Central memory CD8-positive, alpha-beta T cell (primary cell): ENCODE measurements at places on chromosomes 4 and X.
A peak's percentile ranks its signal among the peaks of the same experiment; 100 is the strongest.

DNA sequence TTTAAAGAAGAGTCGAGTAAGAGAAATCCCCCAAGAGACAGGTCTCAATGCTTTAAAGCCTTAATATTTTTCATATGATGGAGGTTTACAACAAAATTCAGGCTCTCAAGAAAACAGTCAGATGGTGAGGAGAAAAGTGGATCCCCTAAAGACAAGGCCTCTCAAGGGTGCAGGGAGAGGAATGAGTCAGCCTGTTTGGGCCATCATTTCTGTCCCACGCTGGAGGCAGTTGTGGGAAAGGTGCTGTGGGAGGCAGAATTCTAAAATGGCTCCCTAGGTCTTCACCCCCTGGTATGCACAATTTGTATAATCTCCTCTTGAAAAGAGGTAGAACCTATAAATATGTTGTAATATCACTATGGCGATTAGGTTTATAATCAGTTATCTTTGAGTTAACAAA lies 4.6 kb upstream of the TIFA start:
- H3K36me3 ChIP-seq, result peaks cover 11% of the 10 kb centered on the region
- peak overlapping the region; percentile 56 for H3K27ac ChIP-seq
- DNase-seq, result no peak
- peaks cover 37% of the 10 kb centered on the region for H3K4me1 ChIP-seq

GRCh38 chr4:54082168-54082567 lies 17.8 kb upstream of the CHIC2 start:
- peaks cover 20% of the 10 kb centered on the region for H3K27me3 ChIP-seq
- H3K27ac ChIP-seq, result no peak overlapping the region
- H3K4me1 ChIP-seq, result no peaks in the 10 kb centered on the region
- no peak overlapping the region for H3K4me3 ChIP-seq

DNA sequence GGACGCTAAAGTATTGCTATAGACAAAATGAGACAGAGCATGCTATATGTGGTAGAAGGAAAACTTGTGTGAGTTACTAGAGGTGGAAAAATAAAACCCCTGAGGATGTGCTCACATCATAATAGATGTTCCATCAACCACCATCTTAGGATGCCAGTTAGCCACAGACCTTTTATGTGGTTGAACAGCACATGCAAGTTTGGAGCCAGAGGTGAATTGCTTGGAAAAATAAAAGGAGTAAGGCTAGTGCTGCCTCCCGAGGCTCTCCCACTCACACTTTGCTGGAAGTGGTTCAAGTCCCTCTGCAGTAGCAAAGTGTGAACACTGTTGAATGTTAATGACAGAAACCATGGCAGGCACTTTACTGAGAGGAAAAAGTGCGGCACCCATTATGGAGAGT lies 39.4 kb upstream of the PPARGC1A start:
- H3K27ac ChIP-seq, result no peak overlapping the region
- H3K27me3 ChIP-seq, result no peaks in the 10 kb centered on the region
- no peaks in the 10 kb centered on the region for H3K4me1 ChIP-seq
- no peak for DNase-seq
- no peak overlapping the region for H3K4me3 ChIP-seq
- H3K36me3 ChIP-seq, result no peaks in the 10 kb centered on the region

GRCh38 chr4:124958847-124959246 lies 246.3 kb upstream of the ANKRD50 start:
- no peaks in the 10 kb centered on the region for H3K4me1 ChIP-seq
- no peak overlapping the region for H3K27ac ChIP-seq
- H3K4me3 ChIP-seq, result no peak overlapping the region
- H3K36me3 ChIP-seq, result no peaks in the 10 kb centered on the region
- DNase-seq, result no peak
- no peaks in the 10 kb centered on the region for H3K27me3 ChIP-seq

DNA sequence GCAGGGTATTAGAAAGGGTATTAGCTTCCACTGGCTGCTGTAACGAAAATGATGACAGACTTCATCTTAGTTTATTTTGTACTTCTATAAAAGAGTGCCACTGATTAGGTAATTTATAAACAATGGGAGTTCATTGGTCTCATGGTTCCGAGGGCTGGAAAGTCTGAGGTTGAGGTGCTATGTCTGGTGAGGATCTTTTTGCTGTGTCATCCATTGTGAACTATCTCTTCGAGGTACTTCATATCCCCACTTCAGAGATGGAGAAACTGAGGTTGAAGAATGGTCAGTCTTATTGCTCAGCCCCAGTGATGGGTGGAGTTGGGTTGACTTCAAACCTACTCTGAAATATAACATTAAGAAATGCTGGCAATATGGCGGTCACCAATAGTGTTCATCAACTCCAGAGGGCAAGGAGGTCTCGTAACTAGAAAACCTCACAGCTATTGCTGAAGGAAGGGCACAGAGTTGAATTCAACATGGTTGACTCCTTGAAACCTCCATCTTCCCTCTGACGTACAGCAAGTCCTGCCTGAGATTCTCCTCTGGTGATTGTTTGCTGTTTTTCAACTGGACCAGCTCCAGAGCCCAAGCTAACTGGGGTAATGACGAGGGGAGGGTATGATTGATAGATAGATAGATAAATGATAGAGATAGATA lies 53.6 kb upstream of the SHOX start:
- no peak overlapping the region for H3K4me3 ChIP-seq
- H3K36me3 ChIP-seq, result no peaks in the 10 kb centered on the region
- no peak overlapping the region for H3K27ac ChIP-seq
- H3K4me1 ChIP-seq, result no peaks in the 10 kb centered on the region
- no peak for DNase-seq

- H3K27me3 ChIP-seq, result no peaks in the 10 kb centered on the region
- peaks cover 6% of the 10 kb centered on the region for H3K36me3 ChIP-seq
- no peak overlapping the region for H3K4me3 ChIP-seq
- no peak for DNase-seq
- H3K27ac ChIP-seq, result no peak overlapping the region
These were observed 44.9 kb downstream of the GATB start for GRCh38 chr4:151715881-151716280.

GRCh38 chrX:34873500-34874225 lies 68.9 kb upstream of the FAM47B start:
- no peaks in the 10 kb centered on the region for H3K36me3 ChIP-seq
- H3K4me3 ChIP-seq, result no peak overlapping the region
- no peak overlapping the region for H3K27ac ChIP-seq
- no peak for DNase-seq
- no peaks in the 10 kb centered on the region for H3K27me3 ChIP-seq

DNA sequence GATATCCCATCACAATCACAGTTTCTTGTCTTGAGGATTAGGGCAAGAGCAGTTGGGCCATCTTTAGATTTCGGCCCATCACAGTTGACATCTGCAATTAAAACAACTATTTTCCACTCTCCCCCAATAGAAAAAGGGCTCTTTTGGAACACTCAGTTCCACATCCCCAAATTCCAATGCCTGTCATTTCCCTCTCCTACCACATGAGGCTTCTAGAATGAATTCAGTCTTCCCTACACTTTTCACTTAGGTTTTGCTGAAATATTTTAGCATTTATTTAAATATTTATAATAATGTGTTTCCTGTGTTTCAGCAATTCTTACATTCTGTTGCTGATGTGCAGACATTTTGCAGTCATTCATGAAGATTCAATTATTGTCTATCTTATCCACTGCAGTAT lies 118.4 kb downstream of the COX18 start:
- DNase-seq, result no peak
- no peak overlapping the region for H3K4me3 ChIP-seq
- no peaks in the 10 kb centered on the region for H3K4me1 ChIP-seq
- no peak overlapping the region for H3K27ac ChIP-seq
- peaks cover 32% of the 10 kb centered on the region for H3K27me3 ChIP-seq

DNA sequence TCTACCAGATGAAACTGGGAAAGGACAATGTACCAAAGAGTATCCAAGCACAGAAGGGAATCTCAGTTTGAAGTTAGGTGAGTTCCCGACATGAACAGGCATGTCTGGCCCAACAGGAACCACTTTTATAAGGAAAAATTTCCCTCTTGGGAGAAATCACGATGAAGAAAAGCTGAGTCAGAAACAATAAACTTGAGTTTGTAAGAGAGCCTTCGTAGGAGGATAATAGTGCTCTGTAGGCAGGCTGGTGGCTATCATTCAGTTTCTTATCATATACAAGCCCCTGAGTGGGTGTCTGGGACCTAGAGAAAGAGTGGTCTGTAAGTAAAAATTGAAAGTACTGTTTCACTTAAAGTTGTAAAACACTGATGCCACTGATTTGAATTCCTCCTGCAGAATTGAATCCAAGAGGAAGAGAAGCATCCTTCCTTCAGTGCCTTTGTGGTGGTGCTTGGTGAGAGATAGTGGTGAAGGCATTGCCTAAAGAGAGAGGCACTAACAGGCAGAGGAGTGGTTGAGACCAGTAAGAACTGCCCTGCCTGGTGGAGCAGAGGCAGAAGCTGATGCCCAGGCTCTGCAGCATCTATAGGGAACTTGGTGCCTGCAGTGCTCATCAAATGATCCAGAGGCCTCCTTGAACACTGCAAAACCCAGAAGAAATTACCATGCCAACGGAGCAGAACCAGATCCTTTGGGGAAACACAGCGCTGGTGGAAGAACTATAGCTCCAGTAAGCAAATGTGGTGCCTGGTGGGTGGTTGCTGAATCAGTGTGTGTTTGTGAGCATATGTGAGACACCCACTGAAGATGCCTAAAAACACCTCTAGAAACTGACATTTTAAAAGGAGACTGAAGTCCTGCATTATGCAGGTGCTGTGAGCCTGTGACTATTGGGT lies 31.7 kb upstream of the METAP1 start:
- H3K36me3 ChIP-seq, result no peaks in the 10 kb centered on the region
- no peak for DNase-seq

GRCh38 chr4:39486221-39486804 lies 27.5 kb downstream of the LIAS start:
- no peaks in the 10 kb centered on the region for H3K36me3 ChIP-seq
- H3K27me3 ChIP-seq, result no peaks in the 10 kb centered on the region
- no peak for DNase-seq
- H3K4me3 ChIP-seq, result no peak overlapping the region
- no peak overlapping the region for H3K27ac ChIP-seq

DNA sequence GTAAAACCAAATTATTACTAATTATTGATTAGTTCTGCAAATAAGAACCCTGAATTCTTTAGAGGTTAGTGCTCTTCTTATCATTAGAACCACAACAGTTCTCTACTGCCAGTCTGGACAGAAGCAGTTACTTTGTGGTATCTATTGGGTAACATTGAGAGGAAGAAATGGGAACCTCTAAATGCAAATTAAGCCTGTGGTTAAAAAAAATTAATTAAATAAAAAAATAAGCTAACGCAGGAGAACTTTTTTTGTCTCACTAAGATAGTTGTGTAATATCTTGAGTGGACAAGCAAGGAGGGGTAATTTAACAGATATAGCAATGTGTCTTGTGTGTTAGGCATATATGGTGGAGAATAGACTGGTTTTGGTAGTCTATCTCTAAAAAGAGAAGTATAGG lies 32.9 kb upstream of the TET2 start:
- no peaks in the 10 kb centered on the region for H3K4me1 ChIP-seq
- no peaks in the 10 kb centered on the region for H3K36me3 ChIP-seq
- no peak for DNase-seq
- peaks cover 34% of the 10 kb centered on the region for H3K27me3 ChIP-seq

- no peaks in the 10 kb centered on the region for H3K4me1 ChIP-seq
- H3K36me3 ChIP-seq, result no peaks in the 10 kb centered on the region
- no peak overlapping the region for H3K27ac ChIP-seq
- H3K4me3 ChIP-seq, result no peak overlapping the region
- no peaks in the 10 kb centered on the region for H3K27me3 ChIP-seq
- no peak for DNase-seq
These were observed 1028.8 kb upstream of the IGFBP7 start for GRCh38 chr4:58138786-58139668.

- H3K27me3 ChIP-seq, result no peaks in the 10 kb centered on the region
- no peaks in the 10 kb centered on the region for H3K4me1 ChIP-seq
- no peaks in the 10 kb centered on the region for H3K36me3 ChIP-seq
- DNase-seq, result no peak
- H3K4me3 ChIP-seq, result no peak overlapping the region
These were observed 20.2 kb downstream of the ZCCHC13 start for GRCh38 chrX:74324131-74324530.

GRCh38 chr4:116058129-116058528 lies 944.7 kb upstream of the NDST4 start:
- no peaks in the 10 kb centered on the region for H3K4me1 ChIP-seq
- H3K27ac ChIP-seq, result no peak overlapping the region
- H3K4me3 ChIP-seq, result no peak overlapping the region
- no peaks in the 10 kb centered on the region for H3K36me3 ChIP-seq
- no peak for DNase-seq
- no peaks in the 10 kb centered on the region for H3K27me3 ChIP-seq

DNA sequence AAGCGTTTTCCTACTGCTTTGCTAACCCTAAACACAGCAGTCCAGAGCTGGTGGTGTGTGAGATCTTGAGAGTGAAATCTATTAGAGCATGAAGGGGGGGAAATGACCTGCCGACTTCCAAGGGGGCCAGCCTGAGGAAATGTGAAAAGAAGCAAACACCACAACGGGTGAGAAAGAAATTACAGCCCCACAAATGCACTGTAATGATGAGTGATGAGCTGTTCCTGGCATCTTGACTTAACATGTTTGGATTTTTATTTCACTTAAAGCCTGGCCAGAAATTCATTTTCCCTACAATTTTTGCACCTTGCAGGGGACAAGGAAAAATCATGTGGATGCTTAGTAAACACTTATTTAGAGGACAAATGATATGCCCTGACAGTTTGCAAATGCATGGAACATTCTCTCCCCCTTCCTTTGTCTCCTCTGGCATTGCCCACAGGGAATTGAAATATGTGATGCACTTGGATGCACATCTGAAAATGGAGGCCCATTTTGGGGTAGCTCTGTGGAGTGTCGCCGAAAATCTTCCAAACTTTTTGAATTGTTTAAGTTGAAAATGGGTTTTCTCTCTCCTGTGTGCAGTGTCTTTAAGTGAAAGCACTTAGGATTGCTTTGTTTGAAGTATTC lies 84.3 kb upstream of the TMEM150C start:
- no peaks in the 10 kb centered on the region for H3K4me1 ChIP-seq
- no peaks in the 10 kb centered on the region for H3K36me3 ChIP-seq
- DNase-seq, result no peak
- no peak overlapping the region for H3K4me3 ChIP-seq
- no peaks in the 10 kb centered on the region for H3K27me3 ChIP-seq

DNA sequence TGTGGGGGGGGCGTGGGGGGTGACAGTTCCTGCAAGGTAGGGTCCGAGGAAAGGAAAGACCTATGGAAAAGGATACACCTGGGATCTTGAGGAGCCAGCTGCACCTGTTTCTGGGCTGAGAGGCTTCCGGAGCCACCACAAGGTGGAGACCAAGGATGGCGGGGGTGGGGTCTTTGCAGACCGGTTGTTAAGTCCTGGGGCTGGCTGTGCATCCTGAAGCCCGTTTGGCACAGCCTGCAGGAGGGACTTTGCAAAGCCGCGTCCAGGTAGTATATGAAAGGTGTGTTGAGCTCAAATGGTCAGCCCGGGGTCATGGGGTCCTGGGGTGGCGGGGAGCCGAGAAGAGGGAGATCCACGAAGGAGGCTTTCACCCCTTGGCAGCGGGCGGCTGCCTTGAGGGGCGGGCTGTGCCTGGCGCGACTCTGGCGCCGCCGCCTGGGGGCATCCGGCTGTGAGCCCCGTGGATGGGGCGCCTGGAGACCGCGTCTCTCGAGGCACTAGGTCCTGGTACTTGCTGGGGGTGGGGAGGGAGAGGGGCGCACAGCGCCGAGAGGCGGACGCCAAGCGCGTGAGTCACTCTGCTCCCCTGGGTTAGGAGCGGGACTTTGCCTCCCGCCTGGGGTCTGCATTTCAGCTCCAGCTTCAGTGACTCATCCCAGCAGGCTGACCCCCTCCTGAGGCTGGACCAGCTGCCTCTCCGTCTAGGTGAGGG lies 58.2 kb upstream of the DYNLT3 start:
- H3K4me1 ChIP-seq, result no peaks in the 10 kb centered on the region
- no peak overlapping the region for H3K27ac ChIP-seq
